ENCODE measurements at places on chromosomes 4 and X.
A peak's percentile ranks its signal among the peaks of the same experiment; 100 is the strongest.

DNA sequence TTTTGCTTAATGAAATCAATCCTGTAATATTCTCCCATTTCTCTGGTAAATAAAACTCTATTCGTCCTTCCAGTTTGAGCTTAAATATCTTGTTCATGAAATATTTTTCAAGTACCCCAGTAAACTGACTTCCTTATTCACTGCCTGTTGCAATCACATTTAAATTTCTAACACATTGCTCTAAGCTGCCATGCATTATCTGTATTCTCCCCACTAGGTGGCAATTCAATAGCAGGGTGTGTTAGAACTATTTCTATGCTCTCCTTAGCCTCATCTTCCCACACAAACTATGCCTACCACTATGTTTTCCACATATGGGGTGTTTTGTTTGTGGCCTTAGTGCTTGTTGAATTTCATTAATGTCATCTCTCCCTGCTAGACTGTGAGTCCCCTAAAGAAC is 377.1 kb upstream of the HS3ST1 start:
- peak; percentile 8 for DNase-seq

DNA sequence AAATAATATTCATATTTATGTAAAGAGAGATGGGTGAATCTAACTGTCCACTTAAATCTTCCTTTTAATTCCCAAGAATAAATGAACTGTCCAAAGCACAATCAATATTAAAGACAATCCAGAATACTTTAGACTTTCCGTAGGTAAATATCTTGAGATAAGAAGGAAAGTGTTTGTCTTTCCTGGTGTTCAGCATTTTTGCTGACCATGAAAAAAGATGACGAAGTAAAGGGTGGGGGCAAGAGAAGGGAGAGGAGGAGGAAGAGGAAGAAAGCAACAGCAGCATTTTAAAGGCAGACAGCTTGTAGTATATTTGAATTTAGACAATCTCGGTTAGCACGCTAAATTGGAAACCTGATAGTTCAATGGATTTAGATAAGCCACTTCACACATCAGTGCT is 498.2 kb downstream of the KCNIP4 start:
- no peak for DNase-seq

GRCh38 chr4:8188085-8188484 is 11.0 kb upstream of the SH3TC1 start:
- DNase-seq, result no peak

DNA sequence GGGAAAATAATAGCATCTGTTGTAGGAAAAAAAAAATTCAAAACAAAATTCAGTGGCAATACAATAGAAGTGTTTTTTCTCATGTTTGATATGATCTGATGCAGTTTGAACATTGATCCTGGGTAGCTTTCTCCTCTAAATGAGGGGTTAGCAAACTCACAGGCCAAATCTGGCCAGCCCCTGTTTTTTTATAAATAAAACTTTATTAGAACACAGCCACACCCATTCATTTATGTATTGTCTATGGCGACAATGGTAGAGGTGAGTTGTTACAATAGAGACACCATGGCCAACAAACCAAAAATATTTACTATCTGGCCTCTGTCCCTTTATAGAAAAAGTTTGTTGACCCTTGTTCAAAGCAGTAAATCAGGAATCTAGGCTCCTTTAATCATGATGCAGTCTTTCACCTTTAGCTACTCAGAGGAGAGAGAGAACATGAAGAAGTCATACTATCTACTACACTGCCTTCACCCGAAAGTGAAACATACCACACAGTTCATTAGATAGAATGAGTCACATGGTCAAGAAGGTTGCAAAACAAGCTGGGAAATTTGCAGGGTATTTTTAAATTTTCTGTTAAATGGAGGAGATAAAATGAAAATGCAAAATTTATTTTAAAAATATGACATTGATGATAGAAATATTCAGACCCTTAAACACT is 186.6 kb upstream of the MAOA start:
- DNase-seq, result no peak

- no peak for DNase-seq
Observed at GRCh38 chrX:72057331-72057730, 74.4 kb downstream of the RTL5 start.

- DNase-seq, result no peak
Observed at GRCh38 chr4:930827-931193, 1.3 kb downstream of the GAK start.

GRCh38 chr4:54781756-54782155 is 124.0 kb downstream of the KIT start:
- no peak for DNase-seq

DNA sequence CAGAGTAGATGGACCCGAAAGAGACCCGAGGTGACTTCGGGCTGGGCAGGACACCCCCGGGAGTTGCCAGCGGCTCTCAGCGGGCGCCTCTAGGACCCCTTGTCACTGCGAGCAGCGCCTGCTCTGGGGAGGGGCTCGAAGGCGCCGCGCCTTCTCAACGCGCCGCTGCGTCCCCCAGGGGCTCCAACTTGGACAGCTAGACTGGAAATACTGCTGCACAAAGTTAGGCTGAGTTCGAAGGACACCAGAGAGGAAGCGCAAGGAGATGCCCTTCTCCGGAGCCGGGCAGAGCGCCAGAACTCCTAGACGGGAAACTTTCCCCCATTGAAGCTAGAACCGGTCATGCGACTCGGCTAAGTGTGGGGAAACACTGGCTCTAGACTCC is 493 bp upstream of the KCNIP4 start:
- DNase-seq, result no peak

DNA sequence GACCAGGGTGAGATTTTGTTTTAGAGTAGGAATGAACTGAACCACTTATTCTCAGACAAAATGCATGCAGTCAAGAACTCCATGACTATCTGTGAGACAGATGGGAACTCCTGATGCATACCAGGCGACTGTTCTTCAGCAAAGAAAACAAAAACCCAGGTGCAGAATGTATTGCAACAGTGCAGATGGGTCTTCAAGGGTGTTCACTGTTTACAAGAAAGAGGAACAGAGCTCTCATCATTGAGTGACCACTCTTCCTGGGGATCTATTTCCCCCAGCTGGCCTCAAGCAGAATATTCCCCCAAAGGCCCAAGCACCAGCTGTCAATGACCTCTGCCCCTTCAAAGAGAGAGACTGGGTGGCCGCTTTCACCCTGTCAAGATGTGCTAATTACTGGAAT is 39.7 kb upstream of the BMP3 start:
- no peak for DNase-seq

DNA sequence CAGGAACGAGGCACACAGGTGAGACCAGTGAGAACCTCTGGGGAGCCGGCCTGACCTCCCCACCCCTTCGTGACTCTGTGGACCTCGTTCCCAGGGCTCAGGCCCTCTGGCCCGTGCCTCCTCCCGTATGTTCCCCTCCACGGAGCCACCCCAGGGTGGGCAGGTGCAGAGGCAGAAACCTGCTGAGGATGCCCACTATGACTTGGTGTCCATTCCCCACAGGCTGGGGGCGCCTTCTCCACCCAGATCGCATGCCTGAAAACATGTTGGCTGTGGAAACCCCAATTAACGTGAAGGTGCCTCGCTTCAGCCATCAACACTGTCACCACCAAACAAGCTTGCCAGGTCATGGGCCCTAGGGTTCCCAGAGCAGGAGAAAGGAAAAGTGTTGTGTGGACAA is 27.0 kb downstream of the BLOC1S4 start:
- DNase-seq, result no peak

DNA sequence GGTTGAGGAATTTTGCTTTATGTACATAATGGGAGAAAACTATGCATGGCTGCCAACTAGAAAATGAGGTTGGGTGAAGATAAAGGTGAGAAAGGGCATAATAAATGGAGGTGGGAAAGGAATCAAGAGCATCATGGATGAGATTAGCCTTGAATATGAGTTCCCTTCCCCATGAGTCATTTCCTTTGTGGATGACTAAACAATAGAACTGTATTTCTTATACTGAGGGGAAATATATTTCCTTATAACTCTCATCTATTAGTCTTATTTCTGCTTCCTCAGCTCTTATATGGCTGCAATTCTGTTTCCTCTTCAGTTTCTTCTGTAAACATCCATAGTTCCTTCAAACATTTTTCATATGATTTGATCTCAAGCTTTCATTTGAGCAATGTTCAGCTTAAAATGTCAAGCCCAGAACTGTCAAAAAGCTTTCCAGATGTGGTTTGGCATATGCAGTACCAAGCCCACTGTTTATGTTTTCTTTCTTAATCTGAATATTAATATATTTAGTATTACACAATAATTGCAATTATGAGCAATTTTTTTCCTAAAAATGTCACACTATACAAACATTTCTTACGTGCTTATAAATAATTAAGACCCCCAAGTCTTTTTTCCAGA is 100.7 kb upstream of the GRPR start:
- DNase-seq, result no peak

DNA sequence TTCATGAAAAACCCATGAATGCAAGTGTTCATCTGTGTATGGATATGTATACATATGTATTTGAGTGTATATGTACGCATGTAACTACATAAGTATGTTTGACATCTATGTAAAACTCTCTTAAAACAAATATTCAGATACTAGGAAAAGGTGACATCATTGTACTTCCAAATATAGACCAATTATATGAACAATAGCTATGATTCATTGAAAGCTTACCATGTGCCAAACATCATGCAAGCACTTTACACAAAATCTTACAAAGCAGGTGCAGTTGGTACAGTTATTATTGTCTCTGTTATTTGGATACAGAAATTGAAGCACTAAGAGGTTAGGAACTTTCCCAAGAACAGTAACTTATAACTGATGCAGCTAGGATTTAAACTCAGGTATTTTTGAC is 21.4 kb downstream of the MAGEB17 start:
- DNase-seq, result no peak

DNA sequence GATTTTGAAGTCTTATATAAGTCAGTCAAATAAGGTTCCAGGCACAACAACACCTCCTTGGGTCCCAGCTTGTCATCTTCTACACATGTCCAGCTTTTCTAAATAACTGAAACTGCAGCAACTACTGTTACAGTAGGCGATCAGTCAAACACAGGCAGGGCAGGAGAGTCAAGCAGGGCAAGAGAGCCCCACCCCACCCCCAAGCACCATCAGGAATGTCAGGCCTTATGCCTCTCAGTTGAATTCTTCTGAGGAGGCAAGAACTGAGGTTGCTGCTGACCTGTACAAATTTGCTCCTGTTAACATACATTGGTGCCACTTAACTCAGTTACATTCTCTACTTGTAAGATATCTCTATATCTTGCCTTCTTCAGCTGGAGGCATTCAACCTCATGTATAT is 608.8 kb upstream of the PCDH10 start:
- no peak for DNase-seq

- no peak for DNase-seq
Observed at GRCh38 chrX:69614886-69615285, 1.0 kb upstream of the EDA start.

DNA sequence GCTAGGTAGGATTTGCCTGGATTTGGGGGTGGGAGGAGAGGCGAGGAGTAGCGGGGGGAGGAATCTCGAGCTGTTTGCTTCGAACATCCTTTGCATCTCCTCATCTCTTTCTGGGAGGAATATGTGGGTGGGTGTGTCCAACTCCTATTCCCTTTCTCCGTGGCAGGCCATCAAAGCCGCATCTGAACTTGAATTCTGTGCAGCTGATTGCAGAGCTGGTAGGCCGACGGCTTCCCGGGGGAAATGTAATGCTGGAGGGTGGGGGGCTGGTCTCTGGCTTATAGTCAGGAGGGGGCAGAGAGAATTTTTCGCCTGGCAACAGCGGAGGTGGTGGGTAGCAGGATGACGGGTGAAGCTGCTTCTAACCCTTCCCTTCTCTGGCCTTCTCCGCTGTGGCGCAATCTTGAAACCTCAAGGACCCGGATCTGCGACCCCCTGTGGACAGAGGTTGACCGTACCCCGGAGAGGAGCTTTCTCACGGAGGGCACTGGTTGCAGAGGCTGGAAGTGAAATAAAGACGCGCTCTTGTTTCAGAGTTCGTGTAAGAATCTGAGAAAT is 628 bp downstream of the ZCCHC12 start:
- DNase-seq, result no peak

GRCh38 chr4:112311516-112311915 is 14.3 kb downstream of the ALPK1 start:
- DNase-seq, result no peak
